ENCODE measurements at places on chromosomes 12 and 14. TPM values are rescaled to one million over a fixed set of nuclear protein-coding genes. Genes with fewer than 3 reads are reported as not detected.

DNA sequence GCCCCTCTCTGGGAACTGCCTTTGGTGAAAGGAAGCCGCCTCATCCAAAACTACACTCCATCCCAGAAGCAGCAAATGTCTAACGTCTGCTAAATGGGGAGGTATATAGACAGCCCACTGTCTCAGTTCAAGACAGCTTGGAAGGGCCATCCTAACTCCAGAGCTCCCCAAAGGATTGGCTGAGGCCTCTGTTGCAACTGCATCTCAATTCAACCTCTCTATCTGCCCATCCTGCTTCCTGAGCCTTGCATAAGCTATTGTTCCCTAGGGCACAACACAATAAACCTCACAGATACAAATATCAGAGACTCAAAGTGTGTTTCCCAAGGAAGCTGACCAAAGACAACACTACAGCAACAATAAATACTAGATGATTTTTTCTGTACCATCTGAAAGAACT is 495.2 kb upstream of the SOX5 start:
- DNase-seq = no peak

The PHC1 gene
- total RNA-seq = 23.0 TPM

DNA sequence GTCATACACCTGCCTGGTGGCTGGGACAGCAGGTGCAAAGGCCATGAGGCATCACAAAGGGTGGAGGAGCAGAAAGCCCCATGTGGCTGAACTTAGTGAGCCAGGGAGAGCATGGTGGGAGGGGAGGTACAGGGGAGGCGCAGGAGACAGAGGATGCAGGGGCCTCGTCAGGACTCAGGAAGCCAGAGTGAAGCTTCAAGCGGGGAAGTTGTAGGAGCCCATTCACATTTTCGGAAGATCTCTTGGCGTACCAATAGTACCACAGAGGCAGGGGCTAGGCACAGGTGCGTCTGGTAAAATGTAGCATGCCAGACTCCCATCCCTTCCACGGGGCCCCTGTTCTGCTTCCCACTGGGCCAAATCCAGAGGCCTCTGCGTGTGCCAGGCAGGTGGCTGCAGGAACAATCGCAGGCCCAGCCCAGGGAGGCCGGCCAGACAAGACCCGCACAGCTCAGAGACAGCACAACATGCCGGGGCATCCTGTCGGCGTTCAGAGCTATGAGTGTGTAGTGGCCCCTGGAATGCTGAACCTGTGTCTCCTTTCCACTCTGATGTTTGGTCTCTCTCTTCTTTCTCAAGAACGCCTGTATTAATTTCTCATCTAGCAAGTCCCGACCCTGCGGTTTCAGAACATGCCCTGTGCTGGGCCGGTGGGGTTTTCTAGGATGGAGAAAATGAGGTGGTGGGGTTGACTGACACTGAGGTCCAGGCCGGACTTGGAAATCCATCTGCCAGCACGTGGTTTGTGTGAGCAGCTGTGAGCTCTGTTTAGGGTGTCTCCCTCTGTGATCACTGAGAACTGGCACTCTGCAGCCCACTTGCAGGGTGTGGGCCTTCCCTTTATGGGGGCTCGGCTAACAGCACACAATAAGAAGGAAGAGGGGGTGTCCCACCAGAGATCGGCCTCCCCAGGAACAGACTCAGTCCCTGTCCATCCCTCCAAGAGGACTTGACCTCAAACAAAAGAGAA is 5.5 kb upstream of the TMEM132D start:
- no peak for DNase-seq

The ZNF26 gene
- total RNA-seq = 18.5 TPM

DNA sequence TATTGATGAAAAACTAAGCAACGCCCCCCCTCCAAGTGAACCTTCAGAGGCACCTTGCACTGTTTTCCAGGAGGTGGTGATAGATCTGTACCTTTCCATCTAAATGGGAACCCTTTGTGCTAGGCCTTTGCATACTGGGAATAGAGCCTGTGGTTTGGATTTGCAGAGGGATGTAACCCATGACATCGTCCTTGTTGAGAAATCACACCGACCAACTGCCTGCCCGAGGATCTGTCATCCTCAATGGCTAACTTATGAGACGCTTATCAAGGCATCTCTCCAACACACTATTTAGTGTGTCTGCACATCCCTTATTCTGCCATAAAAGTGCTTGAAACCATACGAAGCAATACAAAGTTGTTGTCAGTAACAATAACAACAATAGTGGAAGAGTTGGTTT is 22.9 kb downstream of the NTN4 start:
- DNase-seq = peak; percentile 24

DNA sequence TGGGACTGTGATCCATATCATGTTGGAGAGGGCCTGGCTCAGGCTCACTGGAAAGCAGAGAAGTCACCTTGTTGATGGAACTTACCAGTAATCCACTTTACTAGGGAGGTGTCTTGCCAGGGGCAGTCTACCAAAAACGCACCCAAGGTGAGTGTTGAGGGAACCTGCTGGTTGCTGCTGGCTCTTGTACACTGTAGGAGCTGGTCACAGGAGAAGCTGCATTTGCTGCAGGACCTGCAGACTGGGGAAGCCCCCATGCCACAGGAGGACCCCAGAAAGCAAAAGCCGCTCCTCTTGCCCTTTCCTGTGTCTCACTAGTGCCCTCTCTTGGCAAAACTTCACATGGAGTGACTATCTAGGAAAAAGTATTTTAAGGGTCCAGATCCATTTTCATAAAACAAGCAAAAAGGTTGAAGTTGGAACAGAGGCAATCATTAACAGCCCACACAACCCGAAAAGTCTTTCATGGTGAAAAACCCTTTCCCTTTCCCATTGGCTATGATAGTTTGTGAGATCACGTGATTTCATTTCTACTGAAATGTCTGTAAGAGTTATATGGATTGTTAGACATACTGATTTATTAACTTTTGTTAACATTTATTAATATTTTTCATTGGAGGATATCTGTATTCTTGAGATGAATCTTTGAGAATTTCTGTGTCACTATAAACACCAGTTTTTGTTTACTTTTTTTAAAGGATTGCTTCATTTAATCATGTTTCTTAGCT is 59.2 kb downstream of the RASSF8 start:
- DNase-seq = peak; percentile 63

All from MCF 10A (cell line).